Osteoblast (primary cell): ENCODE measurements at places on chromosomes 12 and 14. TPM values are rescaled to one million over a fixed set of nuclear protein-coding genes. Genes with fewer than 3 reads are reported as not detected.

- DNase-seq: no peak
These were observed 70.0 kb downstream of the BICD1 start for GRCh38 chr12:32176606-32177005.

GRCh38 chr12:69003991-69004390 is 71.0 kb upstream of the CPM start:
- DNase-seq: no peak

- no peak for DNase-seq
These were observed 2.1 kb upstream of the CD9 start for GRCh38 chr12:6198051-6198450.

DNA sequence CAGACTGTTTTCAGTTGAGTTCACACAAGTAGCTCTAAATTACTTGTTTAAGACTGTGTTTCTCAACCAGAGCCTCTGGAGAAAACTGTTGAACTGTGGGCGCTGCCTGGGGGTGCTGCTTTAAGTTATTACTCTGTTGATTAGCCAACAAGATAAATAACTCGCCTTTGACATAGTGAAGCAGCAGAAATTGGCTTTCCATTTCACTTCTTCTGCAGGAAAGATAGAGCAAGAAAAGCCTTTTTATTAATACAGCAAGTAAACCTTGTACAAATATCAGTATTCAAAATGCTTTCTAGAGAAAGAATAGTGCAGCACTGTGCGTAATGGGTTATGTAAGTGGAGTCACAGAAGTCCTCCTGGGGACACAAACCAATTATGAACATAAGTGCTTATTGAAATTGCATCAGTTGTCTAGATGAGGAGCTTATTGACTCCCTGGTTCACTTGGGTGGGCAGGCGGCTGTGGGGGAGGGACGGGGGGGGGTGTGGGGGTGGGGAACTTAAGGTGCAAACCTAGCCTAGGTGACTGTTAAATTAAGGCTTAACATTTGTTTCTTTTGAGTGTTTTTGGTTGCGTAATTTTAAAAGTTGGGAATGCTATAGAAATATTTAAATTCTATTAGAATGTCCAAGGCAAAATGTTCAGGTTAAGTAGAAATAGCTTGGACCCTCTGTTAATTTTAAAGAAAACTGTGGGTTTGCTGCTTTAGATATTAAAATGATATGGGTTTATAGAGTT is 6.3 kb downstream of the FRS2 start:
- DNase-seq: no peak

DNA sequence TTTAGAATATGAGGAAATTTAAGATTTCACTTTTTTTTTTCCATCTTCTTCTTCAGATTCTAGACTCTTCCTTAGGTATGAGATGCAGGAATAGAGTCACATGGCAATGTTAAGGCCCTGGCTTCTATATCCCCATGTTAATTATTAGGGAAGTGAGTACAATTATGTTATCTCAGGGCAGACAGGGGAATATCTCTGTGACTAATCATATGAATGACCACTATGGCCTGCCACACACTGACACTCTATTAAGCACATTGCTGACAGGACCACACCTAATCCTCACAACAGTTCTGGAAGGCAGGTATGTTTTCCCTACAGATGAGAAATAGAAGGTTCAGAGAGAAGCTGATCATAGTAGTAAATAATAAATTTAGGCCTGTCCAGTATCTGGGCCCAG is 69.4 kb upstream of the PTPRQ start:
- DNase-seq: no peak

DNA sequence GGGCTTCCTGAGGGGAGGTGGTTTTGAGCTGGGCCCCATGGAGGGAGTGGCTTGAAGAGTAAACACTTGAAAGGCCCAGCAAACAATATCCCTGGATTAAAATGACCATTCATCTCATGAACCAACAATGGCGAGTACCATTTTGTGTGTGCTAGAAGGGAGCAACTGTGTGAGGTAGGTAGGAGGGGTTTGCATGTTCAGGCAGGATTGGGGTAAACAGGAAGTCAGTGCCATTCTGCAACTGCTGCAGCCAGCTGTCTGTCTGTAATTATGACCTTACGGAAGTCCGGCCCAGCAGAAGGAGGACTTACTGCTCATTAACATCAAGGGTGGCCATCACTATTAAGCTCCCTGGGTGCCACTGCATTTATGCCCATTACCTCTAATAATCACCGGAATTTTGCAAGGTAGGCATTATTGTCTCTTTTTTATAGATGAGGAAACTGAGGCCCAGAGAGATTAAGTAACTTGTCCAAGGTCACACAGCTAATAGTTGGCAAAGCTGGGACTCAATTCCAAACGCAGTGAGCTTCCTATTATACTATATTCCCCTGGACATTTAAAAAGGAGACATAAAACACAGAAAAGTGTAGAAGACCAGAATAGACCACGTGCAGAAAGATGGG is 16.6 kb upstream of the IFI27L2 start:
- DNase-seq: no peak

DNA sequence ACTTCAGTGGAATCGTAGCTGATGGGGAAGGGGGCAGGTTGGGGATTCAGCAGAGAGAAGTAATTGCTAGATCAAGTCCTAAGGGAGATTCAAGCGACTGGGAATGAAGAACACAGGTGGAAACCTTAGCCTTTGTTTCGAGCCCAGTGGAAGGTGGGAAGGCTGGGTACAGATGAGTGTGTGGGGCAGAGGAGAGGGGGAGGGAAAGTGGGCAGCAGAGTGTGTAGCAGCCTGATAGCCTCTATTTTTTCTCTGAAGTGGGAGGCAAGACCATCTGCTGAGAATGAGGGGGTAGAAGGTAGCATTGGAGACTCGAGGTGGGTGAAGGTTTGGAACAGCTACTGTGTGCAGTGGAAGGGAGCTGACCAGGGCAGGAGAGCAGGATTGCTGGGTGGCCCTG is 91.0 kb downstream of the ADCK1 start:
- DNase-seq: no peak

DNA sequence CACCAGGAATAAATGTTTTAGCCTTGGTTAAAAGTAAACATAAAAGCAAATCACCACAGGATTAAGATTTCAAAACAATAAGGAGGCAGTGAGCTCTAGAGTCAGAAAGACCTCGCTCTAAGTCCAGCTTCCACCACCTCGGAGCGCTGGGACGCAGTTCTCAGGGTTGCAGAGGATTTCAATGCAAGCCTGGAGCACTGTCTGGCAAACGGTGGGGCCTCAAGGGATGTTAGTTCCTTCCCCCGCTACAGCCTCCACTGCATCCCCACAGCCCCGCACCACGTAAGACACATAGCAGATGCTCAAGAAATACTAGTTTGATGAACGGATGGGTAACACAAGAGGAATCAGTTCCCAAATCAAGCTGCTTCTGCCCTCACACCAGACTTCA is 39.3 kb upstream of the TMCC3 start:
- no peak for DNase-seq

DNA sequence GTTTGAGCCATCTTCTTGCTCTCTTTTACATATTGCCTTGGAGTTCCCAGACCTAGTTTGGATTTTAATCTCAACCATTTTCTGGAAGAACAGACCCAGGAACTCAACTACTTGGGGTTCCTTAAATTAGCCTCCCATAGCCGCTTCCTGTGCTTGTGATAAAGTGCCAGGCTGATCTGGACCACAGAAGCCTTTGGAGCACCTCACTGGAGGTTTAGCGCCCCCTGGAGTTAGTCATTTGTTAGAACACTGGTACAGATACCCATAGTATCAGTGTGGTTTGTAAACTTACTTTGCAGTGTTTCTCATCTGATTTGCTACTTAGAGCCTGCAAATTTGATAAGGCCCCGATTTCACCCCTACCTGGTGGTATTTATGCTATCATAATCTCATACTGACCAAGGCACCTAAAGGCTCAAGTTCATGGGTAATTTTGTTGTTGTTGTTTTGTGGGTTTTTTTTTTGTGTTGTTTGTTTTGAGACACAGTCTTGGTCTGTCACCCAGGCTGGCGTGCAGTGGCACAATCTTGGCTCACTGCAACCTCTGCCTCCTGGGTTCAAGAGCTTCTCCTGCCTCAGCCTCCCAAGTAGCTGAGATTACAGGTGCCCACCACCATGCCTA is 3.7 kb downstream of the UNC119B start:
- peak; percentile 93 for DNase-seq

- no peak for DNase-seq
These were observed 14.2 kb downstream of the CCDC92 start for GRCh38 chr12:123958462-123958861.

- DNase-seq: no peak
These were observed 193.4 kb upstream of the ATP2B1 start for GRCh38 chr12:89901906-89902642.

GRCh38 chr14:31400031-31400638 is 20.2 kb downstream of the HEATR5A start:
- no peak for DNase-seq

DNA sequence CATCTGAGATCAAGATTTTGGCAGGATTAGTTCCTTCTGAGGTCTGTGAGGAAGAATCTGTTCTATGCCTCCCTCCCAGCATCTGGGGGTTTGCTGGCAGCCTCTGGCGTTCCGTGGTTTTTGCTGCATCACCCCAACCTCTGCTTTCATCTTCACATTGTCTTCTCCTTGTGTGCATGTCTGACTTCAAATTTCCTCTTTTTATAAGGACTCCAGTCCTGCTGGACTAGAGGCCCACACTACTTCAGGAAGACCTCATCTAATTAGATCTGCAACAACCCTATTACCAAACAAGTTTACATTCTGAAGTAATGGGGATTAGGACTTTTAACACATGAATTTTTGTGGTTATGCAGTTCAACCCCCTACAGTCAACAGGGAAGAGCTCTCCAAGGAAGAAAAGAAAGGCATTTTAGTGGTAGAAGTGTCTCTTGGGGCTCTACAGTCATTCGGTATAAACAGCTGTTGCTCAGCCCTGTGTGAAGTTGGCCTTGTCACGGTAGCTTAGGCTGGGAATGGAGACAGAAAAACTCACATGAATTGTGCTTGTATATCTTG is 89.7 kb downstream of the CAND1 start:
- DNase-seq: peak; percentile 48

DNA sequence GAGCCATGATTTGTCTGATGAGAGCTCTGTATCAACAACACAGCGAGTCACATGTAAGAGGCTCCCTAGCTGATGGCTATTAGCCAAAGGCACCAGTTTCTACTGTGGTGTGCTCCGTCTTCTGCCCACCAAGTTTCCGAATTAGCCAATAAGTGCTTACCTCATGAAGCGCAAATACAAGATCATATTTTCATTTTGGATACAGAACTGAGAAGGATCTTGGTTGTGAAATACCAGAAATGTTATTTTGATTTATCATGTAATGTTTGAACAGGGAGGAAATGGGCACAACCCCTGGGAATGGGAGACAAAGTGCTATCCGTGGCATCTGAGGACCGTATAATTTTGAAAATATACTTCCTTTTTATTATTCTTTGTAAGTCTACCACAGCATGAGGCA is 234.3 kb downstream of the DACT1 start:
- DNase-seq: peak; percentile 38

DNA sequence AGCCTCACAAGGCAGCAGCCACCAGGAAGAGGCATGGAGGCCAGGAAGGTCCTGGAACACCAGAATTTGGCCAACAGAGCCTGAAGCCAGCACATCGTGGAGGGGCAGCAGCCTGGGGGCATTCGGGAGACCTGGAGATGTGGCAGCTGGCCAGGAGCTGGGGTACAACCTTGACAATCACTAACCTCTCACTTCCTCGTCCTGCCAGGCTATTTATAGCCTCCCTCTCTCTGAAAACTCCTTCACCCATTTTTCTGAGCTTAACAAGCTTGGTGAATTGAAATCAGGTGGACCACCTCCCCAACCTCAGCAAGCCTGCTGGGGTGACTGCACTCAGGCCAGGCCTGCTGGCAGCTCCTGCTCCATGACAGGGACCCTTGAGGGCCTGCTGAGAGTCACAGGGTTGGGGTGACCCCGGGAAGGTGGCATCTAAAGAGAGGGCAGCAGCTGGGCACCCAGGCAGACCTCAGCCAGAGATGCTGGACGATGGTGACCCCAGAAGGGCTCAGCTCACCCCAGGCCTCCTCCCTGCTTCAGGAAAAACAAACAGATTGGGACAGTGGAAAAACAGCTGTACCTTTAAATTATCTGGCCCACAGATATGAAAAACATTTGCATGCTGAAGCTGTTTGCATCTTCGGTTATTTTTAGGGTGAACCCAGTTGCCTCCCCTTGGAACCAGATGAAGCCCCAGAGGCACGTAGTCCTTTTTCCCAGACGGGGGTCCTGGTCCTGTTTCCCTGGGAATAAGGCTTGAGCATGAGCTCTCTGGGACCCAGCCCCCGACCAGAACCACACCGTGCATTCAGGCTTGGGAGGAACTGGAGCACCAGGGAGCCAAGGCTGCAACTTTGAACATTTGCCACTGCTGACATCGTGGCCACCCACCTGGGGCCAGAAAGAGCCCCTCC is 67.0 kb downstream of the PITPNM2 start:
- DNase-seq: peak; percentile 6

GRCh38 chr14:98913967-98914650 is 357.9 kb downstream of the BCL11B start:
- no peak for DNase-seq

DNA sequence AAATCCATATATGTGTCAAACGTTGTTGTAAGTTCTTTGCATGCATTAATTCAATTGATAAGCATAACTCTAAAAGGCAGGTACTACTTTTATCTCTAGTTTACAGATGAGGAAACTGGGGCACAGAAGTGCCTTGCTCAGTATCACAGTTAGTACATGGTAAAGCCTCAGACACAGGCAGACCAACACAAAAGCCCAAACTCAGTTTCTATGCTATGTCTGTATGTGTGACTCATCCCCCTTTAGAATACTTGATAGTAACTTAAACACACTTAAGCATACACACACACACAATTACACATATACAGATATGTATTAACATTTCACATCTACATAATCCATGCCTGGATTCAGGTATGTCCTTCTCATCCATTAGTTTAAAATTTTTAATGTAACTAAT is 88.0 kb downstream of the EPS8 start:
- DNase-seq: no peak

DNA sequence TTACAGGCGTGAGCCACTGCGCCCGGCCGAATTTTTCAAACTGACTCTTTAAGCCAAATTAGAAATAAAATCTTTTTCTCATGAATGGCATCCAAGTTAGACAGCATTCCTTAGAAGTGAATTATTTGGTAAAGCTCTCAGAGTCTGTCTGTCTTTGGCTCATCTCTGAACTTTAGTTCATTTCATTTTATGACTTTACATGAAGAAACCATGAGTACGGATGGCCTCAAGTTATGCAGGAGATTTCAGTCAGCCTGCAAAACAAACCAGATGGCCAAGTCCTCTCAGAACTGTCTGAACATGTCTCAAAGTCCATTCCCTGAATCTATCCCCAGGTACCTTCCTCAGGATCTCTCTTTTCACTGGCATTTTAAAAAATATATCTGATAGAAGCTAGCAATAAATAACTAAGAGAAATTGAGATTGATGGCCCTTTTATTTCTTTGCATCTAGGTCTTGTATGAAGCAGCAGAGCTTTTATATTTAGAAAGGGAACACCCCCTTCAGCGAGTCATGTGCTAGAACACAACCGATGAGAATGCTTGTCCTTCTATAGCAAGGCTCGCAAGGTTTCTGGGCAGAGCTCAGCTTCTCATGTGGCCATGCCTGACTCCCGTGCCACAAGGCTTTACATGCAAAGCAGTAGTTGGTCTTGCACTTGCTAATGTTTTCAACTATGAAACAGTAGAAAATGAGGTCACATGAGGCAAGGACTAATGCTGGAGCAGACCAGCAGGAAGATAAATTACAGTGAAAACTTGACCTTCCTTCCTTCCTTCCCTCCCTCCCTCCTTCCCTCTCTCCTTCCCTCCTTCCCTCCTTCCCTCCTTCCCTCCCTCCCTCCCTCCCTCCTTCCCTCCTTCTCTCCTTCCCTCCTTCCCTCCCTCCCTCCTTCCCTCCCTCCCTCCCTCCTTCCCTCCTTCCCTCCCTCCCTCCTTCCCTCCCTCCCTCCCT is 125.0 kb downstream of the AKAP6 start:
- peak; percentile 46 for DNase-seq

NT5DC3 gene
- total RNA-seq: 10.1 and 10.6 TPM in 2 replicates

AVPR1A gene
- total RNA-seq: not detected in 2 replicates

PGAM5 gene
- total RNA-seq: 20.9 and 24.6 TPM in 2 replicates

SLC5A8 gene
- not detected in 2 replicates for total RNA-seq

P2RX2 gene
- total RNA-seq: not detected in 2 replicates
